ENCODE measurements at places on chromosomes 7 and 10.

- DNase-seq, result no peak
Observed at GRCh38 chr7:23470330-23471105, at the start of gene IGF2BP3. IGF2BP3 (minus strand) TSS chr7:23470491; CDS start chr7:23470110, 381 bp downstream.

- no peak for DNase-seq
Observed at GRCh38 chr7:82164410-82164809, 279.2 kb downstream of the CACNA2D1 start.

DNA sequence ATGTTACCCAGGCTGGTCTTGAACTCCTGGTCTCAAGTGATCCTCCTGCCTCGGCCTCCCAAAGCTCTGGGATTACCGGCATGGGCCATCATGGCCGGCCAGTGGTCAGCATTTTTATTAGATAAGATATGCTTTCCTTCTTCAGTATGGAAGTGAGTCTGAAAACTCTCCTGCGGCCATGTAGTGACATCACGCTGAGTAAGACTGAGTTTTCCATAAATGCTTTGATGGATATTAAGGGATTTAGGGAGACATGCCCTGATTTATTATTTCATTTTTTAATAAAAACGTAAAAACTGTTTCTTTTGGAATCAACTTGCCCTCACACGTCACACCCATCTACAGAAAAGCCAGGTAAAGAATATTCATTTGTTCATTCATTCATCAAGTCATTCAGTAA lies 48.4 kb downstream of the DYNC1I1 start:
- no peak for DNase-seq

DNA sequence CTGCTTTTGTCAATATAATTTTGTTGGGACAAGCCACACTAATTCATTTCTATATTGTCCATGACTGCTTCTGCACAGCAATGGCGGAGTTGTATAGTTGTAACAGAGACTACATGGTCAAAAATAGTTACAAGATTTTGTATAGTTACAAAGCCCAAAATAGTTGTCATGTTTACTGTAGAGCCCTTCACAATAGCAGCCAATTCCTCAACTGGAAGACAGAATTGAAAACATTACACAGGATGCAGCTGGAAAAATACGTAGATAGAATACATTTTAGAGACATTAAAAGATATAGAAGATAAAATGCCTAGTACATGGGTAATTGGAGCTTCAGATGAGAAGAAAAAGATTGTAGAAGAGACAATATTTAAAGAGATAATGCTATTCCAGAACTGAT lies 156.4 kb upstream of the FEZF1 start:
- DNase-seq, result no peak

GRCh38 chr7:120180221-120180620 lies 92.8 kb upstream of the KCND2 start:
- no peak for DNase-seq

DNA sequence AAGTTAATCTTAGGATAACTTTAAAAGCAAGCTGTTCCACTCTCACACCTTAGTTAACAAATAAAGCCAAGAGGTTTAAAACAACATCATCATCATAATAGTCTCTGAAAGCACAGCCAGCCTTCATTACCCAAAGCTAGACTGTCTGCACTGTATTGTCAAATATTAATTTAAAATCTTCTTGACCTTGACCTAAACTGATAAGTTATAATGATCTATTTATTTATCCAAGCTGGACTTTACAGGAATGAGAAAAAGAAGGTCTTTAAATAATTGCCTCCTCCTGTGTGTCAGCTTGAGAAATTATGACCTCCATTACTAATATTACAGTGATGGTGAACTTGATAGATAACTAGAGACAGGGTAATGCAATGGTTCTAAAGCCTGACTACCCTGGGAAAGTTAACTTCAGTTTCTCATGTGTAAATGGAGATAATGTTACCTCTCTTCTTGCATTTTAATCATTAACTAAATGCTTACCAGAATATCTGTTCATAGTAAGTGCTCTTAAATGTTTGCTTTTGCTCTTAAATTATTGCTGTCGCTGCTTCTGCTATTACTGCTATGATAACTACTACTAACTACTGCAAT lies 111.0 kb downstream of the KAT6B start:
- DNase-seq, result no peak

DNA sequence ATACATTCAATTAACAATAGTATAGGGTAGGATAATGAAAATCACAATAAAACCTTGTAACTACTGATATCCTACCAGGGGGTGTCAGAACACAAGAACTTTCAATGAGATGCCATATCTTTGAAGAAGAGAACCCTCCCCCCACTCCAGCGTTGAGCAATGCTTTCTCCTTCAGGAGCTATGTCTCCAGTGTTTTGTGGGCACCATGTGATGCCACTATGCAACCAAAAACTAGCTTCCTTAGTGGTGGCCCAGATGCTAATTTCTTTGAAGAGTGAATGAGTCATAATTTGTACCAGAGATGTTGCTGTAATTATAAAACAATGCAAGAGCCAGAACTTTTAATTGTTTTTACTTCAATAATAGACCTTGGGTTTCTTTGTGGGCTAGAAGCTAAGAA lies 76.0 kb upstream of the ADO start:
- no peak for DNase-seq

GRCh38 chr10:34687434-34688210 lies 127.5 kb downstream of the PARD3 start:
- DNase-seq, result no peak

GRCh38 chr7:130831817-130832481 lies 97.9 kb upstream of the KLF14 start:
- no peak for DNase-seq

GRCh38 chr10:62669341-62669740 lies 135.2 kb upstream of the ADO start:
- DNase-seq, result no peak
